ENCODE measurements at places on chromosomes 12 and 14. TPM values are rescaled to one million over a fixed set of nuclear protein-coding genes. Genes with fewer than 3 reads are reported as not detected.

DNA sequence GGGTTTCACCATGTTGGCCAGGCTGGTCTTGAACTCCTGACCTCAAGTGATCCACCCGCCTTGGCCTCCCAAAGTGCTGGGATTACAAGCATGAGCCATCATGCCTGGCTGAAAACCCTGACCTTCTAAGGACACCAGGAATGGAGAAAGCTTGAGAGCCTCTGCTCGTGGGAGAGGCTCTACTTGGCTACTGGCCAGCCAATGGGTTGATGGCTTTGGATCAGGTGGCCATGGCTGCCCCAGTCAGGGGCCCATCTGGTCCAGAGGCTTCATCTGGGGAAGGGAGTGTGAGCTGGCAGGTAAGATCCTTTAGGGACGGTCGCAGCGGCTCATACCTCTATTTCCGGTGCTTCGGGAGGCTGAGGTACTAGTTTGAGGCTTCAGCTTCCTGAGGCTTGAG is 42.5 kb upstream of the PPP1CC start:
- DNase-seq: no peak

DNA sequence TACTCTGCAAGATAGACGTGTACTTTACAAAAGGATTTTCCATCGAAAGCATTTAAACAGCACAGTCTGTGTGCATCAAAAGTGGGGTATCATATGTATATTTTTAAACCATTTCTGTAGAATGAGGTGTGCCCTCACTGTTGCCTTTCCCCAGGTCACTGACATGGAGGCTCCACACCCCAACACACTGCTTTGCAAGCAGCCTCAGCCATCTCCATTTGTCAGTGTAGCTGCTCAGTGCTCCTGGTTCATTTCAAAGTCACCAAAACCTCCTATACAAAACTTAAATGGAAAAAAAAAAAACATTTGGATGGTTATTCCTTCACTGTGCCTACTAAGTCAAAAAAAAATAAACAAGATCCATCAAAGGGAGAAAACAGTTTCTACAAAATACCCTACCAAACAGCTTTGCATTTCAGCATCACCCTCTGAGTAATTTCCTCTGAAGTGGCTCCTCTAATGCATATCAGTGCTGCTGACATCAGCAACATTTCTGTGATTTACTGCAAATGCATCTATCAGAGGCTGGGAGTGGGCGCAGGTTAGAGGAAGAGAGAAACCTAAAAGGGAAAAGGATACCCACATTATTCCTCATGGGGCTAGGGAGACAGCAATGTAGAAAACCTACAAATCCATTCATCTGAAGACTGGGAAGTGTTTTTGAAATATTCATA is 46.0 kb downstream of the KCNK10 start:
- DNase-seq: no peak

DNA sequence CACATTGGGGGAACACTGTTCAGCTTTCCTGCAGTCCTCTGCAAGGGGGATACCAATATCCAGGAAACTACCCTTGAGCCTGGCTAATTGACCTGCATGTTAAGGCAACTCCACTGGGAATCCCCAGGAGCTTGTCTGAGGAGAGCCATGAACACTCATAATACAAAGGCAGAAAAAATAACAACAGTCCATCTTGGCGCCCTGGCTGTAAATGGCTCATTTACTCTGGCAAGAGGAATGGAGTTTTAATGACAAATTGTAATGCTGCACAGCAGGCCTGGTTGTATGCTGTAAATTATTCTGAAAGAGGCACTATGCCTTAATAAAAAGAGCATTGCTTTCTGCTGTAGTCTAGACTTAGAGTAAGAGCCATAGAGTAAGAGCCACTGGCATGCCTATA is 58.3 kb downstream of the SLC8A3 start:
- no peak for DNase-seq

DNA sequence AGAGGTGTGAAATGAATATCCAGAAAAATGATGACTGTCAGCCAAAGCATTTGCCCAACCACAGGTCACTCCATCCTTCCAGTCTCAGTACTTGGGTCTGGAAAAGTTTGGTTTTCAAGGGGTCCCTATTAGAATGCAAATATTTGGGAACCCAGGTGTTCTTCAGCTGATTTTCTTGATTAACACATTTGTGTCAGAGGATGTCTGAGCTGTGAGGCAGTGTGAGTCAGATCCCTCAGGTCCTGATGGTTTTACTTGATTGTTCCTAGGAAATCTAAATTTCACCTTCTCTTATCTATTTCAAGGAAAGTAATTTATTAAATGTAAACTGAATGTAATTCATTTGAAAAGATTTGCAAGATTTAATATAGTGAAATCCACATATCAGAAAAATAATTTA is 71.5 kb downstream of the SSPN start:
- DNase-seq: no peak

DNA sequence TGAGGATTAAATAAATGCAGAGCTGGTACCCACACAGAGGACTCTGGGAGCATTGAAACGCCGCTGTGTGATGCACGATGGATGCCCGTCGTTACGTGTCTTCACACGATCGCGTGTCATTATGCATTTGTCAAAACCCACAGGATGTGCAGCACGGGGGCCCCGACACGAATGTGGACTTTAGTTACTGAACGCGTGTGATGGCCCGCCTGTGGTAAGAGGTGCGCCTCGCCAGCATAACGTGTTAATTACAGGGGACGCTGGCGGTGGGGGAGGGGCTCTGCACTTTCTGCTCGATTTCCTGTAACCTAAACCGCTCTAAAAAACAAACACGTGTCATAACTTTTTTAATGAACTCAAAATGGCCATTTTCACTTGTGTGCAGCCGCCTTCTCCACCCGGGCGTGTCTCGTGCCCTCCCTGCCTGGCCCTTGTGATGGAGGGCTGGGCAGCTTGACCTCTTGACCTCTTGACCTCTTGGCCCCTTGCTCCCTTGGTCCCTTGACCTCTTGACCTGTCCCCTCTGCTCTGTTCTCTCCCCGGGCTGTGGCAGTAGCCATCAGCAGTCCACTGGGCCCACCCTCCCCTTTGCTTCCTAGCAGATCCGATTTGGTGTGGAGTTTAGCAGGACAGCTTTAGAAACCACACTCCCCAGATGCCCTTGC is 33.7 kb upstream of the GALNT9 start:
- no peak for DNase-seq

DNA sequence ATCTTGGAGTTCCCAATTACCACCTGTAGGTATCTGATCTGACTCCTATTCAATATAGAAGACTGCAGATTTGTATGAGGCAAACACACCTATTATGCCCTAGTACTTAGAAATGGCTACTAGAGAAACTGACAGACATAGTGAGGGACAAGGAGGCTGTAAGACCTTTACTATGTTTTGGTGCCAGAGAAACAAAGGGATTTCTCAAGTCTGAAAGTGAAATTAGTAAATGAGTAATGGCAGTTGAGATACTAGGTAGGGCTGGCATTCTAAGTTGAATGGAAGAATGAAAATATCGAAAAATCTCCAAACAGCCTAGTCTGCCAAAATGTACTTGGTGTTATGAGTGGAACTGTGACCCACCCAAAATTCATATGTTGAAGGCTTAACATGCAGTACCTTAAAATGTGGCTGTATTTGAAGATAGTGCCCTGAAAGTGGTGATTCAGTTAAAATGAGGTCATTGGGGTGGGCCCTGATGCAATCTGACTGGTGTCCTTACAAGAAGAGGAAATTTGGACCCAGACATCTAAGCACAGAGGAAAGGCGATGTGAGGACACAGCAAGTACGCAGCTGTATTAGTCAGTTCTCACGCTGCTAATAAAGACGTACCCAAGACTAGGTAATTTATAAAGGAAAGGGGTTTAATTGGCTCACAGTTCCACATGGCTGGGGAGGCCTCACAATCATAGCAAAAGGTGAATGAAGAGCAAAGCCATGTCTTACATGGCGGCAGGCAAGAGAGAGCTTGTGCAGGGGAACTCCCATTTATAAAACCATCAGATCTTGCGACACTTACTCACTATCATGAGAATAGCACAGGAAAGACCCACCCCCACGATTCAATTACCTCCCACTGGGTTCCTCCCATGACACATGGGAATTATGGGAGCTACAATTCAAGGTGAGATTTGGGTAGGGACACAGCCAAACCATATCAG is 127.0 kb downstream of the APAF1 start:
- DNase-seq: no peak

DNA sequence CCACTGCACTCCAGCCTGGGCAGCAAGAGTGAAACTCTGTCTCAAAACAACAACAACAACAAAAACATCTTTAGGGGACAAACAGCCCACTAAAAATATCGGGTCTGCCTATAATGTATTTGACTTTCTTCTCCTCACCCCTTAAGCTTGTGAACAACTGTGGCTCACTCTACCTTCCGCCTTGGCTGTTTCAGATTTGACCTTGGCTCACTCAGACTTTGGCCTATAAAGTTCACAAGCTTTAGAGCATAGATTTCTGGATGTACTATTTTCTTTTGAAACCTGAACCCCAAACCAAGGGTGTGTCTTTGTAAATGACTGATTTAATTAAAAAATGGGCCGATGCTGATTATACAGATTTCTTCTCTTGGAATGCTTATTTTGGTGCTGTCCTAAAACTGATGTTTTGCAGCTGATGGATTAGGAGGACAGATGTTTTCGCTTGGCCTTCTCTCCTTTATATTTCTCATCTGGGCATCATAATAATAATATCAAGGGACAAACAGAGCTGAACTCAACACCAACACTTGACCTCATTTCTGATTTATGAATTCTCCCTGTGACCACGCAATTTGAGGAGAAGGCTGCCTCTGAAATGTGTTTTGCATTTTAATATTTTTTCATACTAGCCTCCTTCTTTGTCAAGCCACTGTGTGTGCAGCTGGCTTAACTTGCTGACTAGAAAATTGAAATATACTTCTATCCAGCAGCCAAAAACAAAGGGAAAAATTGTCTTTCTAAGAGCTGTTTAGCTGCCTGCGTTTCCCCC is 40.2 kb upstream of the RASSF3 start:
- no peak for DNase-seq

DNA sequence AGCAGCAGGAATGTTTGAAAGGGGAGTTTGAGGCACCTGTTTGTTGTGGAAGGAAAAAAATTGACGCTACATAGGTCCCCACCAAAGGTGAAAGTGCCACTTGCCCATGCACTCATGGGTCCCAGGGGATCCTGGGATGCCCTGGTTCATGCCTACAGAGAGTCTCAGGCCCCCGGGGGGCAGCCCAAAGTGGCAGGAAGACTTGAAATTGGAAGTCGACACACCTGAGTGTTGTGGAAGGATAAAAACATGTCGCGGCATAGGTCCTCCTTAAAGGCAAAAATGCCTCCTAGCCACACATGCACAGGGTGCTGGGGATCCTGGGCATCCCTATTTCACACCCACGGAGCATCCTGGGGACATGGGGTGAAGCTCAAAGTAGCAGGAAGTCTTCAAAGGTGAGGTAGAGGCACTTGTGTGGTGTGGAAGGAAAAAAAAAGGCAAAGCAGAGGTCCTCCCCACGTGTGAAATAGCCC is 576.1 kb downstream of the ALG10 start:
- peak; percentile 11 for DNase-seq

DNA sequence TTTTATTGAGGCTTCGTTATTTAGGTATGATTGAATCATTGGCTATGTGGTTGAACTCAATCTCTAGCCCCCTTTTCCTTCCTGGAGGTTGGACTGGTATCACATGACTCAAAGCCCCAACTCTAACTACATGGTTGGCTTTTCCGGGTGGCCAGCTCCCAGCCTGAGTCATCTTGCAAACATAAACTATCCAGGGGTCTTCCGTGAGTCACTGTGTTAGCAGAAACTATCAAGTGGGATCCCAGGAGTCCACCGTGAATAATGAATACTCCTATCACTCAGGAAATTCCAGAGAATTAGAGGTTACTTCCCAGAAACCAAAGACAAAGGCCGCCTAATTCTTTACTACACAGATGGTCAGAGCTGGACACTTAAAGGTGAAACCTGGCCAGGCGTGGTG is 19.7 kb upstream of the PLEKHD1 start:
- DNase-seq: no peak

The CD163 gene
- total RNA-seq: 5.3 TPM

The AMIGO2 gene
- 2.2 TPM for total RNA-seq

Measured in pancreas (tissue), 10 donors.